ENCODE measurements at places on chromosomes 2 and 18. TPM values are rescaled to one million over a fixed set of nuclear protein-coding genes. Genes with fewer than 3 reads are reported as not detected.

DNA sequence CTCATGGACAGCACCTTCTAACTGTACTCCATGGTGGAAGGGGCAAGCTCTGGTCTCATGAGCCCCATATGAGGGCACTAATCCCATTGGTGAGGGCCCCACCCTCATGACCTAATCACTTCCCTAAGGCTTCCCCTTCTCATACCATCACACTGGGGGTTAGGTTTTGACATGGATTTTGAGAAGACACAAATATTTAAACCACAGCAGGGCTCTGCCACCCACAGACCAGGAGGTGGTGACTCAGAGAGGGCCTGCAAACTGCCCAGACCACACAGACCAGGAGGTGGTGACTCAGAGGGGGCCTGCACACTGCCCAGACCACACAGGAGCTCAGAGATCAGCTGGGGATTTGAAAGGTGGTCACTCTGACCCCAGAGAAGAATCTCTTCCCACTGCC lies 222.0 kb downstream of the KLHL29 start:
- no peak for DNase-seq

- DNase-seq = no peak
These were observed 78.8 kb upstream of the CAPN13 start for GRCh38 chr2:30886080-30886479.

DNA sequence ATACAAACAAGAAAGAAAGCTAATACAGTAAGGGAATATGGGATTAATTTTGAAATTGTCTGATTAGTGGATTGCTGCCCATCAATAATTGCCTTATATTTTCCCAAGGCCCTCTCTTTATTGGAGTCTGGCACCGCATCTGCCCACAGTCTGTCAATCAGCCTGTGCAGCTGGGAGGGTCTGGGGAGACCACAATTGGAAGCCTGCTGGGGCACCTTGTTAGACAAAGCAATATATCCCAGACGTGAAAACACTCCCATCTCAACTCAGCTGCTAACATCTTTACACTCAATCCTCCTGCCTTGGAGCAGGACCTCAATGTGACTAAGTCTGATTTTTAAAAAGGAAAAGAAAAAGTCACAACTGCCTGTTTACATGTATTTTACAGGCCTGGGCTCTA lies 258.6 kb downstream of the SRBD1 start:
- DNase-seq = no peak

DNA sequence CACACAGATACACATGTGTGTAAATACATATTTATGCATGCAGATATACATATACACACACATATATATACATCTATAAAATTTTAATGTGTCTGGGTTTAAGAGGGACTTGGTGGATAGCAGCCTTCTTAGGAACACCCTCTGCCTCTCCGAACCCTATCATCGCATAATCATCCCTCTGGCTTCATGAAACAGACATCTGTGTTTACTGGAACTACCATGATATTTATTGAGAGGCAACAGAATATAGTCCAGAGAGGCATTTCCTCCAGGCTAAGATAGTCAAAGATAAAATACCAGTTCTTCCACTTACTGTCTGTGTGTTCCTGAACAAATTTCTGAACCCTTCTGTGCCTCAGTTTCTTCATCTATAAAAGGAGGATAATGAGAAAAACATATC lies 239.0 kb upstream of the FANCL start:
- no peak for DNase-seq

HOXD13 gene
- 3.1 TPM for total RNA-seq
